SJCRH30 (cell line): ENCODE measurements at places on chromosomes 13 and 19.

DNA sequence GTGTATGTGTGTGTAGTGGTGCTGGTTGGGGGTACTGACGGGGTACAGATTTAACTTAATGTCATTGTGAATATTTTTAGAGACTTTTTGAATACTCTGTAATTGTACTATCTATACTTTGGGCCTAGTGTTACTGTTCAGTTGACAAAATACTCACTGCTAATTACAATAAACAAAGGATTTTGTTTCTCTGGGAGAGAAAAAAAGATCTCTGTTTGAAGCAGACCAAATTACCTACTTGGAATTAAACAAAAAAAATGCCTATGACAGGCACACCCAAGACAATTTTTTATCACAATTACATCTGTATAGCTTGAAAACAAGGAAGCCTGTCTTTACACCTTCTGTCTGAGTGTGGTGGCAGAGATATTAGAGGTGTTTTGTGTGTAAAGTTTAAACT is 45.1 kb downstream of the OLFM4 start:
- DNase-seq = no peak

DNA sequence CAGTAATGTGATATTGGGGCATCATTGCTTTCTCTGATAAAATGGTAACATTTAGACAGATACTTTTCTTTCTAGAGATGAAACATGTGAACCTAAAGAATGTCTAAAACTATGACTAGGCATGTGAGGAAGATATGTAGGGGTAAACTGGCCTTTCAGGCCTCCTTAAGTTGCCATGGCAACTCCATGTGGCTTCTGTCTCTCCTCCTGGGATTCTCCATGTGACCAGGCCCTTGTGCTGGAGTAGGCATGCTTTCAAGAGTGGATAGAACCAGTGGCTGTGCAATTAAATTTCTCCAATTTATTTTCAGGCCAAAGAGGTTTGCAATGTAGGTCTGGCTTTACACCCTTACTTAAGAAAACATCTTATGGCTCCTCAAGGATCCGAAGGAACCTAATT is 130.8 kb downstream of the OLFM4 start:
- no peak for DNase-seq

DNA sequence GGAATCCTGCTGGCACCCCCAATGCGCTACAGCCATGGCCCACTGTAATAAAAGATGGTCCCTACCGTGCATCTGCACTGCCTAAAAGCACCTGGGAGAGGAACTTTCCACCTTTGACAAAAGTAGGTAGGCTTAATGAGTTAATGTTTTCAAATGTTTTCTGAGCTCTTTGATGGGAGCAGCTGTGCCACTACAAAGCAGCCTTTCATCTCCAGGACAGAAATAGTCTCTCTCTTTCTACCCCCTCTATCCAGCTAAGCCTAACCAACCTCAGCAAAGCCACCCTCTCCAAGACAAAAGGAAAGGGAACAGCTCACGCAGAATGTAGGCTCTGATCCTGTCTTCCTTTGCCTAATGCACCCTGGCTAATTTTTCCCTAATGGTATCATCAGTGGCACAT is 560.2 kb downstream of the UQCRFS1 start:
- DNase-seq = no peak

GRCh38 chr13:99214232-99214631 is 13.6 kb downstream of the UBAC2 start:
- no peak for DNase-seq

- peak; percentile 12 for DNase-seq
These were observed 178.2 kb downstream of the GPC5 start for GRCh38 chr13:91576590-91576989.

GRCh38 chr13:24759197-24759596 is 4.8 kb upstream of the RNF17 start:
- no peak for DNase-seq

DNA sequence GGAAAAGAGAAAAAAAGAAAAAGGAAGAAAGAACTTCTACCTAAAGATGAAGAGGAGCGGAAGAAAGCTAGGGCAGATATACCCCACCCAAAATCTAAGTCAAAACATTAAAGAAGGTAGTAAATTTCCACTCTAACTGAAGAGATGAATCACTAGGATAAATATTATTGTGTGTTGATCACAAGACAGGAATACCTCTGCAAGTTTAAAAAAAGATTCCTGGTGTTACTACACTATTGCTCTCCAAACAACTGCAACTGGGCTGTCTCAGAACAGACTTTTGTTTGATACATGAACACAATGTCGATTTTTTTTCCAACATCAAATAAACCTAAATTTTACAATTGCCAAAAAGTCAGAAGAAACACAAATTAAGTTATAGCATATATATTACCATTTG is 6.8 kb downstream of the HSPH1 start:
- DNase-seq = no peak

DNA sequence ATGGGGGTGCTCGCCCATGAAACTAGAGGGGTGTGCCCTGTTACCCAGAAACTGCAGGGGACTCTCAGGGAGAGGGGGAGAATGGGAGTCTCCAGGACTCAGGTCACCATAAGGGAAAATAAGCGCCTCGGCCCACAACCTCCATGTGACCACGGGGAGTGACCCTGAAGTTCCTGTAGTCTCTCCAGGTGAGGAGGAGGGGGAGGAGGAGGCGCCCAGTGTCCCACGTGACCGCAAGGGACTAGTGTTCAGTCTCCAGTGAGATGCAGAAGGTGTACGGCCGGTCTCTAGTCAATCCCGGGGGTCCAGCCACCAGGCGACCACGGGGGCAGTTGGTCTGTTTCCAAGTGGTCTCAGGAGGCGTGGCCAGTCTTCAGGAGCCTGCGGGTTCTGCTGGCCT is 16.0 kb downstream of the TM6SF2 start:
- DNase-seq = no peak

- peak; percentile 67 for DNase-seq
These were observed 698 bp downstream of the KANK2 start for GRCh38 chr19:11196406-11197287.

DNA sequence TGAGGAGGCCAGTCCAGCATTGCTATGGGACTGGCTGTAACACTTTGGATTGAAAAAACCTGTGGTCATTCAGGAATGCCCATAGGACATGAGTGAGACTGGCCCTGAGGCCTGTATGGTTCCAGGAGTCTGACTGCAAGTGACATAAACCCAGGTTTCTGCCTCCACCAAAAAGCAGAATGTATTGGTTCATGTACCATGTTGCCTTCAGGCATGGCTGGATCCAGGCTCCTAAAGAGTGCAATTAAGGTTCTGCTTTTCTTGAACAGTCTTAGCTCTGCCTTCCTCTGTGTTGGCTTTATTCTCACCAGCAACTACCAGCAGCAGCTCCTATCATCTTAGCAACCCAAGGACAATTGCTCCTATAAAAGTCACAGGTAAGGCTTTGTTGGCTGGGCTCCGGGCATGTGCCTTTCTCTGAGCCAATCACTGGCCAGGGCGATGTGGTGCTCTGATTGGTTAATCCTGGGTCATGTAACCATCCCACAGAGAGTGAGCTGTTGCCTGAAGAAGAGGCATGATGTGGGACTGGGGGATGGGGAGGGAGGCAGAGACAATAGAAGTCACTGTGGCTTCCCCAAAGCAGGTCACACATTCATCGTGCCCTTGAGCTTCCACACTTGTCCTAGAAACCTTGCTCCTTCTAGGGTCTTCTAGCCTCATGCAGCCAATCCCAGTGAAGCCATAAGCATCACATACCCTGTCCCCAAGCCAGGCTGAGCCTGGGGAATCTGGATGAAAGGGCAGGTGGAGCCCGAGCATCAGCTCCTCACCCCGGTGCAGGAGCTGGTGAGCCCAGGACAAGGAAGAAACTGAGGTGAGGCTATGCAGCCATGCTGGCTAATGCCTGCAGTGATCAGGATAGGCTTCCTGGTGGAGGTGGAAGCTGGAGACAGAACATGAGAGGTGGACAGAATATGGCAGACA is 123.9 kb downstream of the URI1 start:
- DNase-seq = no peak

DNA sequence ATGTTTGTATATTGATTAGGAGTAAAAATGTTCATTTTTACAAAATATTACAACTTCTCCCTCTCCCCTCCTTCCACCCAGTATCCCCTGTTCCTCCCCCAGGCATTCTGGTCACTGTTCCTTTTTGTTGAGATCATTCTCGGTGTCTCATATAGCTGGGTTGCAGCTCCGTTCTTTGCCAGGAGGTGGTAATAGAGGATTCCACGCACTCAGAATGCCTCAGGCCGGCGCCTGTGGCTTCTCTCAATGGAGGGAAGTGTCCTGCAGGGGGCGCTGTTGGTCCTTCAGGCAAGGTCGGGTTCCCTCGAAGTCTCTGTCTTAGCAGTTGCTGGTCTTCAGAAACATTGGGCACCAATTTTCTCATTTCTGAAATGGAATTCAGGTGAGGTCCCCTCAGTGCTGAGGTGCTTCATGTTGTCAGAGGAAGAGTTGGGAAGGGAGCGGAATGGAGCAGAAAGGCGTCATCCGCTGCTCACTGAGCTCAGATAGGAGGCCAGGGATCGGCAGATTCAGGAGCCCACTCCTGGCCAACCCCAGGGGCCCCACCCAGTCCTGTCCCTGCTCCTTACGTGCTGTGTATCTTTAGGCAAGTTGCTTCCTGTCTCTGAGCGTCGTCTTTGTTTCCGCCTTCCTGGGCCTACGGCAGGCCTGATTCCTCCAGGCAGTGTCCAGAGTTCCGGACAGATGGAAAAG is 10.3 kb upstream of the GARIN5A start:
- peak; percentile 82 for DNase-seq

DNA sequence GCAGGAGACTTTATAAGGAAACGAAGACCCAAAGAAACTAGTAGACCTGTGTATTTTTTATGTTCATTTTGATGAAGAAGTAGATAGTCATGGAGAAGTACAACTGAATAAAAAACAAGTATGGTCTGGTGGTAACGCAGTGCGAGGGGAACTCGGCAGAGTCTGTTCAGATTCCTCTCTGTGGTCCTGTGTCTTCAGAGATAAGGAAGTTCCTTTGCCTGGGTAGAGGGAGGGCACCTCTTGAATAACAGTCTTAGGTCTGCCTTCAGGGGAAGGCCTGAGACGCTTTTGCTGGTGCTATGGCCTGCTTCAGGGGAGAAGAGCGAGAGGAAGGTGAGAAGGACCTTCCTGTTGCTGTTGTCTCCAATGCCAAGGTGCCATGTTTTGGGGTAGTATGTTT is 25.9 kb upstream of the SLC46A3 start:
- DNase-seq = no peak

GRCh38 chr19:38079926-38080380 is 144.1 kb downstream of the DPF1 start:
- peak; percentile 70 for DNase-seq

- no peak for DNase-seq
These were observed 515.0 kb downstream of the TBC1D4 start for GRCh38 chr13:74966814-74967424.

DNA sequence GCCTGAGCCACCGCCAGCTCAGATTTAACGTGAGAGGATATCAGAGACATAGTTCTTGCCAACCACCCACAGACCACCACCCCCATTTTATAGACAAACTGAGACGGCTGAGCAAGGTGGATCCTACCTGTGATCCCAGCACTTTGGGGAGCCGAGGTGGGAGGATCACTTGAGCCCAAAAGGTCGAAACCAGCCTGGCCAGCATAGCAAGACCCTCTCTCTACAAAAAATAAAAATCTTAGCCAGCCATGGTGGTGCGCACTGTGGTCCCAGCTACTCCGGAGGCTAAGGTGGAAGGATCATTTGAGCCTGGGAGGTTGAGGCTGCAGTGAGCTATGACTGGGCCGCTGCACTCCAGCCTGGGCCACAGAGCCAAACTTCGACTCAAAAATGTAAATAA is 30.6 kb upstream of the NDUFS7 start:
- DNase-seq = no peak

DNA sequence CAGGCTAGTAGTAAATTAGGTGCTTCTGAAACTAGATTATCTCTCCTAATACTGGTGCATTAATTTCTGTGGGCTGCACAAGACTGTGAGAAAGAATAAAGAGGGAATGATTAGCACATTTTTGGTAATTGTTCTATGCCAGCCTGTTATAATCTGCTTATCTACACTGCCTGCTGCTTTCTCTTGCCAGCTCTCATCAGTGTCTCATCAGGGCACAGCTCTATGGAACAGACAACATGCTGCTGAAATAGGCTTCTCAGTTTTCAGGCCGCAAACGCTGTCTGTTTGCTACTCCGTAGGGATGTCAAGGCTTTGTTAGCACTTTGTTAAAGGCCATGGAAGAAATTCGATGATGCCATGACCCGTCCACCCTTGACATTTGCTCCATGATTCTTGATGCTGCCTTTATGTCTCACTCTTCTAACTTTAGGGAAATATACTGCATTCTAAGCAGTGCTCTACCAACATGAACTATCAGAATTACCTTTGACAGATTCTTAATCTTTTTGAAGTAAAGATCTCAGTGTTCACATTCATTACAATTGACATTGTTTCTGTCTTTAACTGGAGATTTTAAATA is 84.0 kb upstream of the PRR20A start:
- no peak for DNase-seq

GRCh38 chr13:107961849-107962608 is 253.3 kb downstream of the LIG4 start:
- no peak for DNase-seq

- DNase-seq = no peak
These were observed 175.2 kb downstream of the PAN3 start for GRCh38 chr13:28313579-28313978.

- no peak for DNase-seq
These were observed 81.2 kb upstream of the WASF3 start for GRCh38 chr13:26476111-26476781.

DNA sequence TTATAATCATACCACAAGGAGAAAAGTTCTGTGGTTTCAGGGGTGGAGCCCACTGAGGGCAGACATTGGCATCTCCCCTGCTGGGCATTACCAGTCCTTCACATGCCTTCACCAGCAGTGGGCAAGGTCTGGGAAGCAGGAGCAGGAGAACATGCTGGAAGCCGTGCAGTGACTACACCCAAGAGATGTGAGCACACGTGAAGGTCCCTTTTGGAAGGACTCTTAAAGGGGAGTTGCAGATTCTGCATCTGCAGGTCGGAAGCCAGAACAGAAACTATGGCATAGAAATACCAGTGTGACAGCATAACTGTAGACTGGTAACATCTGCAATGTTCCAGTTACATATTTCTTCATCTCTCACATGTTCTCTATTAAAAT is 26.9 kb upstream of the KL start:
- DNase-seq = no peak

DNA sequence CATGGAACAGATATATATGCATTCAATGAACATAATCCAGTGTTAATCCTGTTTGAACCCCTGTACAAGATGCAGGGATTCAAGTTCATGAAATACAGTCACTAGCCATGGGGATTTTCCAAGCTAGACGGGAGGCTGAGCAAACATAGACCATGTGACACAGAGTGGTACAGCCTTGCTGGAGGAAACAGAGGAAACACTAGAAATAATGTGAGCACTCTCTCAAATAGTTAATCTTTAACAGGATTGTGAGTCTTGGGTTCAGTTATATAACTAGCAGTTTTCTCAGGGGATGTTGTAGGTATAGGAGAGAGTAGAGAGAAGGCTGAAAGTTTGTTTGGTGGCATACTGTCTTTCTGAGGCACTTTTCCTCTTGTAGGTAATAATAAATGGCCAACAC is 13.9 kb upstream of the LGALS16 start:
- no peak for DNase-seq
